ENCODE measurements at places on chromosomes 2 and 18.

DNA sequence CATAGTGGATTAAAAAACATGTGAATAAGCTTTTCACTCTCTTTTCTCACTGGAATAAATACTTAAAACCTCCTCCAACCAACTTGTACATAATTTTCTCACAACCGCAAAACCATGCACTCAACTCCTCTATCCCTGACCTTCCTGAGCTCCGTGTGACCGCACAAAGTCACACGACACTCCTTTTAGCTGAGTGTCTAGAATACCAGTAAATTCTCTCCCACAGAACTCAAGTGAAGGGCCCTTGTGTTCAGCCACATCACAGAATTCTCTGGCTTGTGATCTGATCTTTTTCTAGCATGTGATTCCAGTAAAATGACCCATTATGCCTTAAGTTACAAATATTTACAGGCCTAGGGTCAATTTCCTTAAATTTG, 91.2 kb upstream of the ARL4C start:
- no peak for DNase-seq

DNA sequence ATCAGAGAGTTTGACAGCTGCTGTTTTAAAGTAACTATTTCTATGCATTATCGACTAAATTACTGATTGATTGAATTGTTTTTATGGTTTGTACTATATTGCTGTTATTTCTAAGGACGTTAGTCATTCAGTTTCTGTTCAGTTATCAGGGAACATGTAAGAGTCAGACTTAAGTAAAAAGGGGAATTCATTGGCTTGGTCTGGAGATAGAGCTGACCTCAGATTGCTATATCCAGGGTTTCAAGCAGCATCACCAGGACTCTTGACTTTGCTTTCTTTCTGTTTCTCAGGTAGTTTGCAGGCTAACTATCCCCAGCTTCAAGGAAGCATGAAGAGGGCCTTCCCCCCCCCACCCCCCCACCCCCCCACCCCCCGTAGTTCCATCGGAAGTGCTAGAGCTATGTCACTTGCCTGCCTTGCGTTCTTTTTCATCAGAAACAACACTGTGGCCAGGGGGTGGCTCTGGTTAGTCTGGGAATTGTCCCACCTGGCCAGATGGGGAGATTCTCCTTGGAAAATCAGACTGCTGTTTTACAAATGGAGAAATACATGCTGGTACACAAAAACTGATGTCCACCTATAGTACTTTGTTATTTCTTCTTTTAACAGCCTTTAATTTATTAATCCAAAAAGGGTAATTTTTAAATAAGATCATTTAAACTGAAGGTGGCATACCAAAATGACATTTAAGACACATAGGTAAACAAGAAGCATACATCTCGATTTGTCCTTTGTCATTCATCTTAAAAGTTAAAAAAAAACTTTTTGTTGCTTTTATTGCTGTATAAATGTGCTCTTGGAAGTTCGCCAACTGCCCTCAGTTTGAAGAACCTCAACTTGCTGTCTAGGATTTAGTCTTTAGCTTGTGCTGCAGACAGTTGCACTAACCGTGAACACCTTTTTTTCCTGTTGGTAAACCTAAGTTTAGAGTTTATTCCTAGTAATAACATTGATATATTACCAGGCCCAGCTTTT, 9.4 kb downstream of the SMAD4 start:
- DNase-seq: no peak

DNA sequence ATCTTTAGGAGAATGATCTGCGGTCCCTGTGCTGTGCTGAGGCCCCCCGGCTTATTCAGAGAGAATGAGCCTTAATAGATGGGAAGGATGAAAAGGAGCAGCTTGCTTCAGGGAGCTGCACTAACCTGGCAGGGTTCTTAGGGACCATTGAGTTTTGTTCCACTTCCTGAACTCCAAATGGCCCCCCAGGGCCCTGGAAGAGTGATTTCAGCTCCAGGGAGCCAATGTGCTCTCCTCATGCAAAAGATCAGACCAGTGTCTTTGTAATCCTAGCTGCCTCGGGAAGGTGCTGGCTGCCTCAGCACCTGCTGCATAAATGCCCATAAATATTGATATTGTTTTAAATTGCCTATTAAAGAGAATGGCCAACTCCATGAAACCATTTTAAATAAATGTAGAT, 210.2 kb downstream of the NCK2 start:
- no peak for DNase-seq

DNA sequence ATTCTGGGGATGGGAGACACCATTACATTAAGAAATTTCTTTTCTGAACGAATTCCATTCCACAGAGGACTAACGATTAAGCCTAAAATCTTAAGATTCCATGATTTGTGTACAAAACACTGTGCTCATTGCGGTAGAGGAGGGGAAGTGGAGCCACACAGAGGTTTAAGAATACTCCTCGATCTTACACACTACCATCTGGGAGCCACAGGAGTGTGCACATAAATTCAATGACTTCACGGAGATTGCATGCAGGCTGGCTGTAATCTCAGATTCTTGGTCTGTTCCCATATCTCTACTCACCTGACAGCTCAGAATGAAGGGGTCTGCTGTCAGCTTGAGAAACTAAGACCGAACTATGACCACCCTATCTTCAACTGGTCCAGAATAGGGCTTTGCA, 762 bp downstream of the VPS4B start:
- peak; percentile 22 for DNase-seq

GRCh38 chr2:20052861-20053281, 1.4 kb upstream of the LAPTM4A start:
- no peak for DNase-seq

- no peak for DNase-seq
Observed at GRCh38 chr2:128028668-128029054, 802 bp upstream of the SAP130 start.

GRCh38 chr2:151217343-151217742, 44.3 kb downstream of the RBM43 start:
- no peak for DNase-seq

DNA sequence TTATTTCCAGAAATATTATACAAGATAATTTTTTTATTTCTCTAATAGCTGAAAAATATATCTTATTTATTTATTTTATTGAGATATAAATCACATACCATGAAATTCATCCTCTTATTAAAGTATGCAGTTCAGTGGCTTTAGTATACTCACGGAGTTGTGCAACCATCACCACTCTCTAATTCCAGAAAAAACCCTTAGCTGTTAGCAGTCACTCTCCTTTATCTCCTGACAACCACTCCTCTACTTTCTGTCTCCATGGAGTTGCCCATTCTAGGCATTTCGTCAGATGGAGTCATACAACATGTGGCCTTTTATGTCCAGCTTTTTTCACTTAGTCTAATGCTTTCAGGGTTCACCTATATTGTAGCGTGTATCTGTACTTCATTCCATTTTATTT, 66.5 kb downstream of the TCF7L1 start:
- DNase-seq: no peak

GRCh38 chr2:237723602-237724001, 75.0 kb upstream of the RBM44 start:
- peak; percentile 38 for DNase-seq

DNA sequence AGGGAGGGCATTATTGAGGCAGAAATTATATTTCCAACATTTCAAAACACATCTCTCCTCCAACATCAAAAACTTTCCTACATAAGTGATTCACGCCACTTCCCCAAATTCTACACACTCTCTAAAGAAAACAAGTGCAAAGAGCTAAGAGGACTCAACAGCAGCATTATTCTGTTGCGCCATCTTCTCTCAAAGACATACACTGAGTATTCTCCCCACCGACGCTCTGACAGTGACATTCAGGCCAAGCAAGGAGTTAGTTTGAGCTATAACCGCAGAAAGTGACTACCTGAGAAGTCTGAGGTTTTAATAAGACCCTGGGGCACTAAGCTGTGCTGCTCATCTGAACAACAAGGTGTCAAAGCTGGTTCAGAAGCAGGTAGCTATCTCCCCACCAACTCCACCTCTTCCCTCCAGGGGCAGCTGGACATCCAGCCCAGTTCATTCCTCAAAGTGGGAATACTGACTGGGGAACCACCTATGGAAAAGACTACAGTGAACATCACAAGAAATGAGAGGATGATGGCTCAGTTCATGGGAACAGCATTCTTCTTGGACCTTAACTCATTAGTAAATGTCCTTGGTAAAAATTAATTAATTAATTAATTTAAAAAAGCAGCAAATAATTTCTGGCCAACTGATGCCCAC, 309.5 kb upstream of the CCDC68 start:
- peak; percentile 27 for DNase-seq

Measured in NB4 (cell line).